Natural killer cell treated with Interleukin-12 subunit alpha and Interleukin-12 subunit beta and Interleukin-15 and Interleukin-18, amount 100 ng/mL, for 72 hours (primary cell): ENCODE measurements at places on chromosomes 4 and X. TPM values are rescaled to one million over a fixed set of nuclear protein-coding genes. Genes with fewer than 3 reads are reported as not detected.
A peak's percentile ranks its signal among the peaks of the same experiment; 100 is the strongest.

The GLRA3 gene
- not detected for total RNA-seq

GRCh38 chr4:98430708-98431403 is 169.7 kb downstream of the RAP1GDS1 start:
- H3K27ac ChIP-seq, result no peak overlapping the region
- H3K4me3 ChIP-seq, result no peak overlapping the region
- no peak for DNase-seq
- H3K4me1 ChIP-seq, result no peaks in the 10 kb centered on the region
- peaks cover 5% of the 10 kb centered on the region for H3K36me3 ChIP-seq
- H3K27me3 ChIP-seq, result no peaks in the 10 kb centered on the region

The RBM47 gene
- 8.5 TPM for total RNA-seq

The GLRA2 gene
- total RNA-seq, result not detected

DNA sequence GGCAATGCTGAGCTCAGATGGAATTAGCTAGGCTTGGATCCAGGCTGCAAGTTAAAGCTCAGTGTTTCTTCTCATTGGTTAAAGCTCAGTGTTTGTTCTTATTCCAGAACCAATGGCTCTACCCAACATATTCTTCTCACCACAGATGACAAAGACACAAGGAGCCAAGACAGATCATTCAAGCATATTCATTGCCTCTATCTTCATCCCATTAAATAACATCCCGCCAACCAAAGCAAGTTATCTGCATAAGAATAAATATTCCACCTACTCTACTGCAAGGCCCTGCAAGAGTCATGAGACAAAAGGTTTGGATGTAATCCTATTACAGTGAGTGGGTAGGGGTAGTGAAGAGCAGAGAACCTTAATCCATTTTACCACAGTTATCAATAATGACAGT is 766.5 kb downstream of the C4orf33 start:
- H3K27ac ChIP-seq, result no peak overlapping the region
- no peaks in the 10 kb centered on the region for H3K4me1 ChIP-seq

DNA sequence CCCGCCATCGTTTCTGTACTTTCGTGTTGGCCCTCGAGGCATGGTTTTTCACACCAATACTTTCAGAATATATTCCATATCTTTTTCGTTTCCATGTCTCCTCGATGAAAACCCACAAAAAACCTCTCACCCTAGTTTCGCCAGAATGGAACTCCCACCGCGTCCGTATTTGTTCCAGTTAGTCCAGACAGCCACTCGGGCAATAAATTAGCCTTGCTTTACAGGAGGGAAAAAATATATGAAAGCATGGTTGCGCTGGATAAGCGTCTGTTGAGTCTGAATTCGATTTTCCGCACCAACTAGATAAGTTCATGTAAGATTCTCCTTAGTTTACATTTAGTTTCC is 550 bp upstream of the CHM start:
- H3K4me3 ChIP-seq, result no peak overlapping the region
- DNase-seq, result no peak
- H3K36me3 ChIP-seq, result no peaks in the 10 kb centered on the region
- H3K27ac ChIP-seq, result no peak overlapping the region

DNA sequence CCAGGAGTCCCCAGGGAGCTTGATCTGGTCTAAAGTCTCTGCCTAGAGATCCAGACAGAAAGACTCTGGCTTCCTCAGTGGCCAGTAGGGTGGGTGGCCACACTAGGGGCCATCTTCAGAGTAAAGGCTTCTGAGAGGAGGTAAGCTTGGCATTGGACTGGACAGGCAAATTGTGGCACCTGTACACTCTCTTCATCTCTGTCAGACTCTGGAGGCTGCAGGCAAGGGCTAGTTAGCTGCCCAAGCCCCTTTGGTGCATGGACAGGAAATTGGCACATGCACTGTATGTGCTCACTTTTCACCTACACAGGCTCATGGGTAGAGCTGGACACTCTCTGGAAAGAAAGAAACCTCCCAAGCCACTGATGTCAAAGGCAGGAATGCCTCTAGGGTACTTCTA is 142.8 kb downstream of the PJA1 start:
- H3K4me3 ChIP-seq, result no peak overlapping the region
- H3K36me3 ChIP-seq, result no peaks in the 10 kb centered on the region
- no peaks in the 10 kb centered on the region for H3K27me3 ChIP-seq
- no peak overlapping the region for H3K27ac ChIP-seq
- no peak for DNase-seq
- H3K4me1 ChIP-seq, result peaks cover 2% of the 10 kb centered on the region

GRCh38 chrX:19372170-19372546 is 28.4 kb downstream of the PDHA1 start:
- DNase-seq, result peak; percentile 68
- no peaks in the 10 kb centered on the region for H3K27me3 ChIP-seq
- peaks cover 6% of the 10 kb centered on the region for H3K4me1 ChIP-seq
- H3K36me3 ChIP-seq, result no peaks in the 10 kb centered on the region
- peak overlapping the region; percentile 86 for H3K4me3 ChIP-seq

GRCh38 chr4:166827167-166827566 is 407.1 kb downstream of the SPOCK3 start:
- H3K4me3 ChIP-seq, result no peak overlapping the region
- H3K27me3 ChIP-seq, result no peaks in the 10 kb centered on the region
- peaks cover 4% of the 10 kb centered on the region for H3K36me3 ChIP-seq
- no peak overlapping the region for H3K27ac ChIP-seq
- DNase-seq, result no peak
